ENCODE measurements at places on chromosomes 12 and 14. TPM values are rescaled to one million over a fixed set of nuclear protein-coding genes. Genes with fewer than 3 reads are reported as not detected.

Gene E2F7
- 12.2 TPM for polyA plus RNA-seq

GRCh38 chr12:1796515-1797010, 23.8 kb upstream of the LRTM2 start:
- DNase-seq, result no peak

DNA sequence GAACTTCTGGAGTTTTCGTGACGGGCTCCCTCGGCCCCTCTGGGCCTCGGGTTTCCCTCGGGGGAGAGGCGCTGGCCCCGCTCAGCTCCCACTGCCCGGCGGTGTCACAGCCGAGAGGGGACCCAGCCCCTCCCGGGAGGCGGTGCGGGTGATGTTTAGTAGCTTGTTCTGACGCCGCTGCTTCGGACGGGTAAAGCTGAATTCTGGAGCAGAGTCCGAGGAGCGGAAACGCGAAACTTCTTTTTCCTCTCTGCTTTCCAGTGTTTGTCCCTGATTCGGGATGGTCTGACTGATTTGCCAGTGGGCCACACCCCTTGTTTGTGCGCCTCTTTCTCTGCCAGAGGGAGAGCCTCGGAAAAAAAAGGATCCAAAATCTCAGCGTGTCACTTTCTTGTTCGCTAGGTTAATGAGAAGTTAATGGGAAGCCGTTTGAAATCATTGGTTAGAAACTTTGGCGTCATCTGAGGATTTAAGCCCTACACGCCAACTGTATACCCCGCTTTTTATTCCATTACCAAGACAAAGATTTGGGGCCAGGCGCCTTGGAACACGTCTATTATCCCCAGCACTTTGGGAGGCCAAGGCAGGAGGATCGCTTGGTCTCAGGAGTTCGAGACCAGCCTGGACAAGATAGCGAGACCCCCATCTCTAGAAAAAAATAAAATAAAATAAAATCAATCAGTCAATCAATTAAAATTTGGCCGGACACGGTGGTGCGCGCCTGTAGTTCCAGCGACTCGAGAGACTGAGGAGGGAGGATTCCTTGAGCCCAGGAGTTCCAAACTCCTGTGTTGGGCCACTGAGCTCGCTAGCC, 756 bp downstream of the TULP3 start:
- DNase-seq, result peak; percentile 67

DNA sequence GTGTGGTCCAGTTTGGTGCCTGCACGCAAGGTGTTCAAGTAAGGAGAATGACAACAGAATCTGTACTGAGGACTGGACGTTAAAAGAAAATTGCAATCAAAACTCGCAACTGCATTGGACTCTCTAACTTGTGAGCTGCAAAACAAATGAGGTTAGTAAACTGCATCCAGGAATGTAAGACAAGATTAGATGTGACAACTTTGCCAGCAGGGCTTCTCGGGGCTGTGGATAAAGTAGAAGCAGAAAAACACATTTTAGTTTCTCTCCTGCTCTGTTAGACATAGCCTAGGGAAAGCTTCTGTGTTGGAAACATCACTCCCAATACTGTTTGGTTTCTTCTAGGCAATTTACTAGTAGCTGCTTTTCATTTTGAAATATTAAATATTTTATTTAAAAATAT, 338.2 kb upstream of the NAV3 start:
- no peak for DNase-seq

DNA sequence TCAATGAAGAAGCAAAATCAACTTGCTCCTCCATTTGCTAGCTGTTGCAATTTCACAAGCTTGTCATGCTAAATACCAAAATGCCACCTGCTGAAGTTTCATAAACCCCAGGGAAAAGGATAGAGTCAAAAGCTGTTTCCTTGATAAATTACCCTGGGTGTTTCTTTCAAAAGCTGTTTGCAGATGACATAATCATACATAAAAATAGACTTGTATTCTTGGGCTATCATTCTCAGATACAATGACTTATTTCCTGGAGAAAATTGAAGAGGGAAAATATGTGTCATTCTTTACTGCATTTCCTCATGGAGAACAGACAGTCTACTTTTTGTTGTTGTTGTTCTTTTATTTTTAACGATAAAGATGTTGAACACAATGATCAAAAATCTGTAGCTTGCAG, 119.2 kb downstream of the GALC start:
- DNase-seq, result no peak

DNA sequence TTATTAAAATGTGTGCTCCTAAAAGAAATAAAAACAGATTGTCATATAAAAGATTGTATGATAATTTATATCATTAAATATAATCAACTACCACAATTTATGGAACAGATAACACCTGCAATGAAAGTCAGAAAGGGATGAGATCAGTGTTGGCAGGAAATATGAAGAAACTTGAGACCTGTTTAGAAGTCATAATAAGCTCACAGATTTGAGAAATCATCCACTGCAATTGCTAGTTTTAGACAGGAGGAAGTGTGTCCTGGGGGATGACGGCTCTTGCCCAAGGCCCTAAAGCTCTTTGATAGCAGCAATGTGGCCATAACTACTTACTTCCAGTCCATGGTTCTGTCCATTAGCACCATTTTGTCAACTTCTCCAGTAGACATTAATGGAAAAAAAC, 122.8 kb upstream of the SOX5 start:
- no peak for DNase-seq

Gene NEDD1
- polyA plus RNA-seq, result 40.4 TPM

Gene ZNF891
- 9.1 TPM for polyA plus RNA-seq

GRCh38 chr12:72133497-72134055, 138.6 kb upstream of the TRHDE start:
- DNase-seq, result no peak

- DNase-seq, result peak; percentile 57
Measured at GRCh38 chr14:38125481-38126037, 82.1 kb upstream of the SSTR1 start.

Gene PNP
- polyA plus RNA-seq, result 74.1 TPM

Measured in left kidney (tissue), 8 donors.